Cortex of kidney (tissue), 1 donor: ENCODE measurements at places on chromosomes 1 and 21.

GRCh38 chr1:190478149-190479049 is 735 bp upstream of the BRINP3 start:
- no peak for DNase-seq

- no peak for DNase-seq
Measured at GRCh38 chr1:182765391-182765790, 24.2 kb upstream of the NPL start.

- no peak for DNase-seq
Measured at GRCh38 chr1:32201011-32201855, 838 bp downstream of the CCDC28B start.

DNA sequence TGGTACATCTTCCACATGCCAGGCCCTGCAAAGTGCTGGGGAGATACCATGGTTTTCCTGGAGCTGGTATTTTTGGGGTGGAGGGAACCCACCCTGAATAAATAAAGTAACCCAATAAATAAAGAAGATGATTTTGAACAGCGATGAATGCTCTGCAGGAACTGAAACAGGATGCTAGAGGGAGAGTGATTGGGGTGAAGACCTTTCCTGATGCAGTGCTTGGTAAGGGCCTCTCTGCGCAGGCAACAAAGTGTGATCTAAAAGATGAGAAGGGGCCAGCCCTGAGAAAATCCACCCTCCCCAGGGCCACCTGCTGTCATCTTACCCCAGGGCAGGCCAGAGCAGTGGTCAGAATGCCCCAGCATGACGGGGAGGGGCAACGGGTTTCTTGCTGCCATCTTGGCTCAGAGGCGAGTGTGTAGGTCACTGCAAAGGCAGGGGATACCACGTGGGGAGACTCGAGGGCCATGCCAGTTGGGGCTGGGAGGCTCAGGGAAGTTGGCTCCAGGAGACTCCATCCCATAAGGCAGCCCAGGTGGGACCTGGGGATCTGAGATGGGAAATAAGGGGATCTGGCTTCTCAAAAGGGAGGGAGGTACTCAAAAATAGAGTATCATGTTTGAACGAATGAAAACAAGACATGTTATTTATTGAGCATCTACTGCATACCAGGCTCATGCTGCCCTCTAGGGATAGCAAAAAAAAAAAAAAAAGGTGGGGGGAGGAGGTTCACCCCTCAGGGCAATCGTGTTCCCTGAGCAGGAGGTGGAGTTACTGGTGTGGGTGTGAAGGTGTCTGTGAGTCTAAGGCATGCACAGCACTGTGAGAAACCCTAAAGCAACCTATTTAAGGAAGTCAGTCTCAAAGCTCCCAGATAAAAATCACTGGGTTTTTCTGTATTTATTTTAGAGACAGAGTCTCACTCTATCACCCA is 2.8 kb downstream of the SRARP start:
- no peak for DNase-seq

DNA sequence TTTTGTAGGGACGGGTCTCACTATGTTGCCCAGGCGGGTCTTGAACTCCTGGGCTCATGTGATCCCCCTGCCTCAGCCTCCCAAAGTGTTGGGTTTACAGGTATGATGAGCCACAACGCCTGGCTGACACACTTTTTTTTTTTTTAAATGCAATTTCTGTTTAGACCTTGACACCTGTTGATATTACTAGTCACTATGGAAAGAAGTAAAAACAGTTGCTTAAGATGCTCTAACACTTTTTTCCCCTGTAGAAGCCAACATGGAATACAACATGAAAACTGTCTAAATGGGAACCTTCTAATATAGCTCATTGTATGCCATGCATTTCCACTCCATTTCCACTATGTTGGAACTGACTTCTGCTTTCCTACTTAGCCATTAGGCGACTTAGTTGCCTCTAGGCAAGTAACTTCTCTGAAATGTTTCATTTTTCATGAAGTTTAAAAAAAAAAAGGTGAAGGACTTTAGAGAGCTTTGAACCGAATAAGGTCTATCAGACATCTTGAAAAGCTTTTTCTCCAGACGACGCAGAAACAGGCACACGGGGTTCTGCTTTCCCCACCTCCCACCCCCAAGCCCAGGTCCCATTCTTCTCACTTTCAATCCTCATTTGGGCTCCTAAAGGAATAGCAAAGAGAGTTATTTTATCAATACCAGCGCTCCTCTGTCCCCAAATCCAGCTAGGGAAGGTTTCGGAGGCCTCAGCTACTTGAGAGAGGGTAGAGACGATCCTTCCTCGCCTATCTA is 648 bp upstream of the DR1 start:
- no peak for DNase-seq
